ENCODE measurements at places on chromosomes 5 and 9.

GRCh38 chr9:101381833-101382342 is 2.9 kb downstream of the BAAT start:
- no peak for DNase-seq

DNA sequence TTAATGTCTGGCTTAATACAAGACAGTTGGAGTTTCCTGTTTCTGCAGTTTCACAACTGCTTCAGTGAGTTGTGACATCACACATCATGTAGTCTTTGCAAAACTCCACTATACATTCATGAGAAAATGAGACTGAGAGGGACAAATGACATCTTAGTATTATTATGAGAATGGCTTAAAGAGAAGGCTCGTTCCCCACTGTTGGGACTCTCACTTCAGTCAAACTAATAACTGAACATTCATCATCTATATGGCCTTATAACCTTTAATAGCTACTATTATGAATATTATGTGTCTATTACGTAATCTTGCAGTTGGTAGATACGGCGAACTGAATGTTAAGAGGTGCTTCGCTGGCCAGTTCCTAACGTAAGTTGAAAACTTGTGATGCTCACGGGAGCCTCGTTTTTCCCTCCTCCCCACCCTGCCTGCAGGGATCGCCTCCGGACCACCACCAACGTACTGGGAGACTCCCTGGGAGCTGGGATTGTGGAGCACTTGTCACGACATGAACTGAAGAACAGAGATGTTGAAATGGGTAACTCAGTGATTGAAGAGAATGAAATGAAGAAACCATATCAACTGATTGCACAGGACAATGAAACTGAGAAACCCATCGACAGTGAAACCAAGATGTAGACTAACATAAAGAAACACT is 79.4 kb downstream of the SLC1A3 start:
- no peak for DNase-seq

DNA sequence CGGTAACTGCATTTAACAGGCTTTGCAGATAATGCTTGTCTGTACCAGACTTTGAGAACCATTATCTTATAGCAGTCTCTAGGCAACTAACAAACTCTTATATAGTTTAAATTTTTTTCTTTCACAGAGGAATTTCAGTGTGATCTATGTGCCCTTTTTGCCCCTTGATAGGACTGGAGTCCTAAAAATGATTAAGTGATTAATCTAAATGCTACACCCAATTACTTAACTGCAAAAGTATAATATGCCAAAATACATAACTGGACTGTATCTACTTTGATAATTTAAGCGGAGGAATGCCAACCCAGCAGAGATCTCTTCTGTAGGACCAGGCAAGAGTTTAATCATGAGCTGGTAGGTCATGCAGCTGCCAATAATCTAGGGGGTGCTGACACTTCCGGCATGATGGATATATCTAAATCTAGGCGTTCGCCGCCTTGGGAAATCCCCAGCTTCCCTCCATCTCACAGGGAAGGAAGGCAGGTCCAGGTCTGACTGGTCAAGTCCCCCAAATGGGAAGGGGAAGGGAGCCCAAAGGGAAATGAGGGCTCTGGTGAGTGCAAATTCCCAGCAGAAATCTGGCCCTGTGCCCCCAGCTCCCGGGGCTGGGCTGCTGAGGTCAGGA is 205.6 kb downstream of the GAPVD1 start:
- no peak for DNase-seq

- DNase-seq: no peak
These were observed 154.2 kb downstream of the ESM1 start for GRCh38 chr5:54831233-54831632.

GRCh38 chr5:43573058-43573457 is 16.2 kb upstream of the PAIP1 start:
- DNase-seq: no peak

DNA sequence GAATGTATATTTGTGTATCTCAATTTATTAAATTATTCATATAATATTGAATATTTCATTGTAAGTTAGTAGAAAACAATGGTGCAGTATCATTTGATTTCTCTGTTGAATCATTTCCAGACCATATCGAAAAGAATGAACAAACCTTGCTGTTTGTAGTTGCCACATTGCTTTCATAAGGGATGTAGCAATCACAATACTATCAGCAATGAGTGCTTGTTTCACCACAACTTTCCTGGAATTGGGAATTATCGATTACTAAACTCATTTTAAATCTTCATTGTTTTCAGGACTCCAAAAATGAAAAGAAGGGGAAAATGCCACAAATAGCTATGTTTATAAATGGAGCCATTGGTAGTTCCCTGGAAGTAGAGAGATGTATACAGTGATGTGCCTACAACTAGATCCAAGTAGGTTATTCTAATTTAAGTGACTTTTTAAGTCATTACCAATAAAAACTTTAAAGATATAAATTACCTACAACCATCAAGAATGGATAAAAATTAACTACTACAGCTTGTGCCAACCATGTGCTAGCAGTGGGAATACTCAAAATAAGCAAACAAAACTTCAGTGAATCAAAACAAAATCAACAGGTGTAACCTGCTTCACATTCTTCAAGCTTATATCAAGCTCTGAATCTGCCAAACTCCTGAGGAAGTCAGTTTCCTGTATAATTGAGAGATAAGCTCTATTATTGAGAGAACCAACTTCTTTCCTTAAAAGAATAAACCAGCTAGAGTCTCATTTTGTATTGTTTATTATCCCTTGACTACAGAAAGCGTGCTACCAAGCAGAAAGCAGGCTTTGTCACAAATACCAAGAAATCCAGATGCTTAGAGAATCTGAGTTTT is 358.6 kb downstream of the ADGRV1 start:
- no peak for DNase-seq

GRCh38 chr5:176884571-176884890 is 14.6 kb downstream of the HK3 start:
- DNase-seq: no peak

DNA sequence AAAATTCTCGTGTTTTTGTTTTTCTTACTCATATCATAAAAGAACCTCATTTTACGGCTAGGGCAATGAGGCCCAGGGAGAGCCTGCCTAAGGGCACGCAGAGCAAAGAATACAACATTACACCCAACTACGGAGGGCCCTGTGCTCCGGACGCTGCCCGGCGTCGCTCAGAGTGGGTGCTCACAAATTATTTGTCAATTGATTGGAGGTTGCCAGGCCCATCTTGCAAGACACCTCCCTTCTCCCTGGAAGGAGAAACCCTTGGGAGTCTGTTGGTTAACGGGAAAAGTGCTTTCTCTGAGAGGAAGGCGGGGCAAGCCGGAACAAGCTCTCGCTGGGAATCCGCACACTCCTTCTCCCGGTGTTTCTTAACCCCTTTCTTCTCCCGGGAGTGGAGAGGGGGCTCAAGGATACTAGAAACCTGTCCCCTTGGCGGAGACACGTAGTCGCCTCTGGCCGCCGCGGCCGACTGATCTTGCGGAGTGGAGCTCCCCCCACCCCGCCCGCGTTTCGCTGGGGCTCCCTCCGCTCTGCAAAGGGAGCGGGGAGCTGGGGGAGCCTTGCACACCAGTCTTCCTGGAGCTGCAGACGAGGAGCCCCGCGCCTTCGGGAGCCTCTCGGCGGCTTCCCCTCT is 599.3 kb upstream of the SGCD start:
- no peak for DNase-seq

DNA sequence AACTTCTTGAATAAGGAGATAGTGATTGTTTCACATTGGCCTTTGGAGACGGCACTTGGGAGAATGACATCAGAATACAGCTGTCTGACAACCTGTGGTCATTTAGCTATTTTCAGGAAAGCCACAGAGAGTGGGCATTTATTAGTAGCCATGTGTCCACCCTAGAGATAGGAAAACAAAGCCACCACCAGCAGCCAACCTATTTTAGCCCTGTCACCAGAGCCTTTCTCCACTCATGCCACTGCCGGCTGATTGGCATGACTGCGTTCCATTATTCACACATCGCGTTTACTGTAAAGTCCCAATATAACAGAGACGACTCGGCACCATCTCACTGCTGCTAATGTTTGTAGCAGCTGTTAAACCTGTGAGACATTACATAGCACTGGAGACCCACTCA is 330.1 kb downstream of the NDUFS4 start:
- DNase-seq: no peak

DNA sequence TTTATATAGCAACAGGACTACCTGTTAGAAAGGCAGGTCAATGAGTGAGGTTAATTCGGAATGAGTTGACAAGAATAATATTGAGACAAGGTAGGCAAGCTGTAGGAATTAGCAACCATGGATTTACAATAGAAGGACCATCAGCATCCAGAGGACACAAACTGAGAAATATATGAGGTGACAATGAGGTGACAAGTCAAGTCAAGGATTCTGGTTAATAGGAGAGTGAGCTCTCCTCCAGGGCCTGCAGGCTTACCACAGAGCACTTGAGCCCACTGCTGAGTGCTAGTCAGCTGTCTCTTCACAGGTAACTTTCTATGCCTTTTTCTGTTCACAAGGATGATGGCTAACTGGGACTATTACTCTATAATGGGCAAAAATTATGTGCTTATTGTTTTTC is 227.2 kb downstream of the MRPS30 start:
- no peak for DNase-seq

GRCh38 chr9:87657893-87658292 is 68.0 kb upstream of the CTSL start:
- DNase-seq: no peak

DNA sequence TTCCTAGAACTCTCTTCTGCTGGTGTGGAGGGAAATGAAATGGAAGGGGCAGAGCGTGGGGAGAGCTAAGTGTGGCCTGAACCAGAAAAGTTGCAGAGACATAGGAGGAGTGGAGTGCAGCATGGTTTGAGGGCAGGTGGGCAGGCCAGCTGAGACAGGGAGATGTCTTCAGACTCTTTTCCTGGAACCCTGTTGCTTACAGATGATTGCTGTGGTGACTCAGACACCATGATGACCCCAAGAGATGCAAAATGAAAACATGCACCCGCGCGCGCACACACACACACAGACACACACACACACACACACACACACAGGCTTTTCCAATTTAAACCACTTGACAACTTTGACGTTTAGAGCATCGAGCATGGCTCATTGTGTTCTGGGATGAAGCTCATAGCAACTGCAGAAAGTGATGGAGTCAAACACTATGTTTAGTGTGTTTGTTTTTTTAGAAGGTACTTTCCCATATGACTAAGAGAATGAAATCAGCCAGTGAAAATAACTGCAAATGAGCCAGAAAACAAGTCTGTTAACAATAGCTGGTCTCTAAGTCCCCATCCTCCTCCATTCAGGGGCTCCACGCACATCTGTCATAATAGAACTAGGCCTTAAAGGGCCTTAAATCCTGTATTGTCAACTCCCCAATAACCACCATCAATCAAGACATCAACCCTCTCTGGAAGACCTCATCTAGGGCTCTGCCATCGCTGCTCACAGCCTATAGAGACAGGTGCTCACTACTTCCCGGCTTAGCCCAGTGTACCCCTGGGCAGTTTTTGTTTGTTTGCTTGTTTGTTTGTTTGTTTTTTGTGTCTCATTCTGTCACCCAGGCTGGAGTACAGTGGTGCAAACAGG is 9.6 kb downstream of the TMOD1 start:
- DNase-seq: no peak

DNA sequence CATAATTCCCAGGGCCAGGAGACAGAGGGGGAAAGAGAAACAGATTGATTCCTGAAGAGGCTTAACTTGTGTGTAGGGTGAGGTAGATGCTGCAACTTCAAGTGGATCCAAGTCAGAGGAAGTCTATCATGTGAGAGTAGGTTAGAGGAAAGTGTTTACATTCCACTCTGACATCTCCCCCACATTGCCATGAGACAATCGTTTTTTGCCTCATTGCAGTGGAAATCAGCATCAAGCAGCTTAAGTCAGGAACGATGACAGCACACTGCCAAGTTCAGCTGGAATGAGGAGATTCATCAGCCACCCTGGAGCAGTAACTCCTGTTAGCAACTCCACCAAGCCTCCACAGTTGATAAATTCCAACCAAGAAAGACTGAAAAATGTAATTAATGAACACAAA is 689.7 kb upstream of the MEF2C start:
- DNase-seq: no peak

DNA sequence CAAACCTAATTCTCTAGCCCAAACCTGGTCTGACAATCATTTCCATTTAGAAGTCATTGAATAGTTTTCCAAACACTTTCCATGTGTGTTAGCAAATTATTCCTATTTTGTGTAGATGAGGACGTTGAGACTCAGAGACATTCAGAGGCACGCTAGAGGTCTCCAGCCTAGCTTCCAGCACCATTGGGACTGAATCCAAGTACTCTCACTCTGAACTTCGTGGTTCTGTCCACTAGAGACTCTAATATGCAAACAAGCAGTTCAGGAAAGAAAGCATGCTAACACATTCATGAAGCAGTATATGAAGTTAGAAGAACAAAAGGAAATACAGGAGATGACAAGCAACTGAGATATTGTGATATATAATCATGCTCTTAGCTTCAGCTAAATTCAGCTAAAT is 354.8 kb downstream of the NTRK2 start:
- DNase-seq: no peak

- DNase-seq: no peak
These were observed 1.8 kb upstream of the EGR1 start for GRCh38 chr5:138463419-138464007.

- no peak for DNase-seq
These were observed 59.0 kb upstream of the PDE8B start for GRCh38 chr5:77151501-77151900.

- DNase-seq: no peak
These were observed 37.3 kb downstream of the ARHGAP26 start for GRCh38 chr5:142807372-142807911.

DNA sequence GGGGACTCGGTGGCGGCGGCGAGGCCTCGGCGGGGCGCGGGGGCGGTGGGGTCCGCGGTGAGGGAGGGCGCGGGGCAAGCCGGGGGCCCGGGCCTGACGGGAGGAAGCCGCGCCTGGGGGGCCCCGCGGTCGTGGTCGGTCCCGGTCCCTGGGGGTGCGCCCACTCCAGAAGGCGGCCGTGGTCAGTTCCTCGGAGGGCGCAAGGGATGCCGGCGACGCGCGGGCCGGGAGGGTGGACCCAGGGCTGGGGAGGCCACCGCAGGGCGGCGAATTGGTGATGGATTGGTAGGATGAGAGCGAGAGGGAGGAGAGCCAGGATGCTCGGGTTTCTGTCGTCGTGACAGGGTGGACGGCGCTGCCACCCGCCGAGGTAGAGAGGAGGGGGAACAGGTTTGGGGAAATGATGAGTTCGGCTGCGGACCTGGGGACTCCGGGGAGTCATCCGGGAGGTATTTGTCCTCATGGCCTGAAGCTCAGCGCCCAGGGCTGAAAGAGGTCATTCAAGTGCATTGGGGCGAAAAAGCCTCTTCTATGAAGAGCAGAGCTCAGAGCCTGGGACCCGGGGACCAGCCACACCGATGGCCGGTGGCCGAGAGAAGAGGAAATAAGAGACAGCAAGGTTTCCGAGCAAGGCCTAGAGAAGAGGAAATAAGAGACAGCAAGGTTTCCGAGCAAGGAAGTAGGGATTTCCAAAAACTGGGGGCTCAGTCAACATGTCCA is 557 bp downstream of the GNG10 start:
- no peak for DNase-seq

DNA sequence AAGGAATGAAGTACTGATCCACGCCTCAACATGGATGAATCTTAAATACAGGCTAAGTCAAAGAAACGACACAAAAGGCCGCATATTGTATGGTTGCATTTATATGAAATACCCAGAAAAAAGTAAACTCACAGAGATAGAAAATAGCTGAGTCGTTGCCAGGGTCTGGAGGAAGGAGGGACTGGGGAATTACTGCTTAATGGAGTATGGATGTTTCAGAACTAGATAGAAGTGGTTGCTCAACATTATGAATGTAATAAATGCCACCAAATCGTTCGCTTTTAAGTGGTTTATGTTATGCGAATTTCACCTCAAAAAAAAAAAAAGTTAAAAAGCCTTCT is 784 bp upstream of the MSANTD3 start:
- DNase-seq: no peak

All from NCI-H446 (cell line).